SJSA1 (cell line): ENCODE measurements at places on chromosomes 5 and 9. TPM values are rescaled to one million over a fixed set of nuclear protein-coding genes. Genes with fewer than 3 reads are reported as not detected.

The IL5 gene
- not detected in 2 replicates for total RNA-seq

The SHISAL2B gene
- not detected in 2 replicates for total RNA-seq

The IFNA13 gene
- total RNA-seq, result not detected in 2 replicates

The PCDHGC3 gene
- 45.5 and 57.8 TPM in 2 replicates for total RNA-seq

GRCh38 chr9:116494815-116495634 lies 192.1 kb upstream of the TRIM32 start:
- H3K4me3 ChIP-seq, result no peak overlapping the region
- DNase-seq, result no peak
- no peaks in the 10 kb centered on the region for H3K27me3 ChIP-seq
- H3K36me3 ChIP-seq, result no peaks in the 10 kb centered on the region

GRCh38 chr9:37939575-37940095 lies 35.7 kb upstream of the SLC25A51 start:
- H3K27me3 ChIP-seq, result no peaks in the 10 kb centered on the region
- DNase-seq, result no peak
- H3K36me3 ChIP-seq, result peaks cover 37% of the 10 kb centered on the region

- H3K36me3 ChIP-seq, result no peaks in the 10 kb centered on the region
- no peaks in the 10 kb centered on the region for H3K27me3 ChIP-seq
- H3K4me1 ChIP-seq, result peaks cover 8% of the 10 kb centered on the region
- no peak overlapping the region for H3K4me3 ChIP-seq
- H3K27ac ChIP-seq, result no peak overlapping the region
Observed at GRCh38 chr9:129232839-129233591, 55.0 kb upstream of the IER5L start.

DNA sequence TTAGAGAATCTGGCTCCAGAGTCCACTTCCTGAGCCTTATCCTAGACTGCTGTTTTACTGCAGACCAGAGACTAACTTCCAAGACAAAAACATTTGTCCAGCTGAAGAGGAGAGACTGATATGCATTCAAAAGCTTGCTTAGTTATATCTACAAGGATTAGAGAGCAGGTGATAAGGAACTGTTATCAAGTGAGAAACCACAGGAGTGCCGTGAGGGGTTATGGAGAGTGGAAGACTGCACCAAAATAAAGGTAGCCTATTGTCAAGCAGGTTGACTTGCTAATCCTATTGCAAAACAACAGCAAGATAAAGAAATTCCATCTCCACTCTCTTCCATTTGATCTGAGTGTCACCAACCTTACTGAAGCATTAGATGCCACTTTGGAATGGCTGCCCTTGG lies 139.1 kb downstream of the SCAMP1 start:
- no peaks in the 10 kb centered on the region for H3K27me3 ChIP-seq
- H3K36me3 ChIP-seq, result no peaks in the 10 kb centered on the region

- no peaks in the 10 kb centered on the region for H3K4me1 ChIP-seq
- no peak overlapping the region for H3K27ac ChIP-seq
- no peak overlapping the region for H3K4me3 ChIP-seq
- no peaks in the 10 kb centered on the region for H3K36me3 ChIP-seq
Observed at GRCh38 chr5:8984386-8984785, 561.5 kb downstream of the SEMA5A start.

DNA sequence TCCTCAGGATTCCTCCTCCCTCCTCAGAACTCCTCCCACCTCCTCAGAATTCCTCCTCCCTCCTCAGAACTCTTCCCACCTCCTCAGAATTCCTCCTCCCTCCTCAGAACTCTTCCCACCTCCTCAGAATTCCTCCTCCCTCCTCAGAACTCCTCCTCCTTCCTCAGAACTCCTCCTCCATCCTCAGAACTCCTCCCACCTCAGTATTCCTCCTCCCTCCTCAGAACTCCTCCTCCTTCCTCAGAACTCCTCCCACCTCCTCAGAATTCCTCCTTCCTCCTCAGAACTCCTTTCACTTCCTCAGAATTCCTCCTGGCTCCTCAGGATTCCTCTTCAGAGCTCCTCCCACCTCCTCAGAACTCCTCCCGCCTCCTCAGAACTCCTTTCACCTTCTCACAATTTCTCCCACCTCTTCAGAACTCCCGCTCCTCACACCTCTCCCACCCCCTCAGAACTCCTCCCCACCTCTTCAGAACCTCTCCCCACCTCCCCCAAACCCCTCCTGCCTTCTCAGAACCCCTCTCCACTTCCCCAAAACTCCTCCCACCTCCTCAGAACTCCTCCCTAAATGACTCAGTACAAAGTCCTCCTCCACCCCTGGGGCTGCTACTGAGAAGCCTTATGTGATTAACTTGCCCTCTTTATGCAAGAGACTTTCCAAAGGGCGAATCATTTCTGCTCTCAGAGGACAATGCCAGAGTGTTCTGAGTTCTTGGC lies 23.2 kb downstream of the SLC46A2 start:
- peak; percentile 49 for DNase-seq
- H3K27ac ChIP-seq, result no peak overlapping the region
- no peaks in the 10 kb centered on the region for H3K36me3 ChIP-seq
- H3K4me3 ChIP-seq, result no peak overlapping the region

DNA sequence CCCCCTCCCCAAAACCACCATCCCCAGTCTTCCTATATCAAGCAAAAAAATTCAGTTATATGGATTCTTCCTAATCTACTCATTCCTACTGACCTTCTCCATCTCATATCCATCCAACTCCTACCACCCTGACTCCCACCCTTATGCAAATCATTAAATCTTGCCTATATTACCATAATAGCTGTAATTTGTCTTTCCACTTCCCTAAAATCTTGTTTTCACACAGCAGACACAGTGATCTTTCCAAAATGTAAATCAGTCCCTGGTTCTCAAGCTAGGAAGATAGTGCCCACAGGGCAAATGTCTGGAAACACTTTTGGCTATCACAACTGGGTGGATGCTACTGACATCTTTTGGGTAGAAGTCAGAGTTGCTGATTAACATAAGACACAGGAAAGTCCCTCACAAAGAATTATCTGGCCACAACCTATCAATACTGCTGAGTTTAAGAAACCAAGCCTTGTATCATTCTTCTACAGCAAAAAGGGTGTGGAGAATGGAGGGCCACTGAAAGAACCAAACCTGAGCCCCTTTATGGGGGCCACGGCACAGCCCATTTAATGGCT lies 1.4 kb downstream of the SRA1 start:
- H3K27me3 ChIP-seq, result no peaks in the 10 kb centered on the region
- H3K27ac ChIP-seq, result no peak overlapping the region
- peaks cover 63% of the 10 kb centered on the region for H3K36me3 ChIP-seq

DNA sequence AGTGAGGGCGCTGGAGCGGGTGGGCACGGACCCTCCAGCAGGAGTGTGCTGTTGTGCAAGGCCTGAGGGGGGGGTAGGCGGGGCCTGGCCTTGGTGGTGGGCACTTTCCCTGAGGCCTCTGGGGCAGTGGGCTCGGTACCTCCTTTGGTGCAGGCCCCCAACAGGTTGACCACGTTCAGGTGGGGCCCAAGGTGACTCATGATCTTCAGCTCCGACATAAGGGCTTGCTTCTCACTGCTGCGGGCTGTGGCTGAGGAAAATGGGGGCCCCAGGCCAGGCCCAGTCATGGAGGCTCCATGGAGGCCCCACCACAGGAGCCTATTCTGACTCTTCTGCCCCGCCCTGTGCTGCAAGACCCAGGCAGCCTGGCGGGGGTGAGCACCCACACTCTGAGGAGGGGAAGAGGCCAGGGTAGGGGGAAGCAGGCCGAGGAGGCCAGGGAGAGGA lies 31.5 kb downstream of the PDGFRB start:
- H3K27me3 ChIP-seq, result no peaks in the 10 kb centered on the region
- H3K36me3 ChIP-seq, result peaks cover 93% of the 10 kb centered on the region
- H3K27ac ChIP-seq, result no peak overlapping the region
- no peaks in the 10 kb centered on the region for H3K4me1 ChIP-seq
- H3K4me3 ChIP-seq, result no peak overlapping the region
- DNase-seq, result no peak

DNA sequence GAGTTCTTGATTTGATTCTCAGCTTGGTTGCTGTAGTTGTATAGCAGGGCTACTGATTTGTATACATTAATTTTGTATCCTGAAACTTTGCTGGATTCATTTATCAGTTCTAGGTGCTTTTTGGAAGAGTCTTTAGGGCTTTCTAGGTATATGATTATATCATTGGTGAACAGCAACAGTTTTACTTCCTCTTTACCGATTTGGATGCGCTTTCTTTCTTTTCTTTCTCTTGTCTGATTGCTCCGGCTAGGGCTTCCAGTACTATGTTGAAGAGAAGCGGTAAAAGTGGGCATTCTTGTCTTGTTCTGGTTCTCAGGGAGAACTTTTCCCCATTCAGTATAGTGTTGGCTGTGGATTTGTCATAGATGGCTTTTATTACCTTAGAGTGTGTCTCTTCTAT lies 158.9 kb downstream of the SAXO1 start:
- H3K4me1 ChIP-seq, result no peaks in the 10 kb centered on the region
- H3K27me3 ChIP-seq, result no peaks in the 10 kb centered on the region
- no peaks in the 10 kb centered on the region for H3K36me3 ChIP-seq
- H3K27ac ChIP-seq, result no peak overlapping the region

GRCh38 chr9:7333719-7334118 lies 465.9 kb downstream of the DMAC1 start:
- H3K4me1 ChIP-seq, result no peaks in the 10 kb centered on the region
- no peaks in the 10 kb centered on the region for H3K27me3 ChIP-seq
- no peak for DNase-seq
- H3K36me3 ChIP-seq, result no peaks in the 10 kb centered on the region
- no peak overlapping the region for H3K4me3 ChIP-seq
- H3K27ac ChIP-seq, result no peak overlapping the region

GRCh38 chr5:96905864-96906263 lies 29.6 kb downstream of the ERAP2 start:
- H3K4me3 ChIP-seq, result no peak overlapping the region
- no peak overlapping the region for H3K27ac ChIP-seq
- no peaks in the 10 kb centered on the region; the same call in 1 of the 2 replicates for H3K4me1 ChIP-seq
- no peak for DNase-seq

DNA sequence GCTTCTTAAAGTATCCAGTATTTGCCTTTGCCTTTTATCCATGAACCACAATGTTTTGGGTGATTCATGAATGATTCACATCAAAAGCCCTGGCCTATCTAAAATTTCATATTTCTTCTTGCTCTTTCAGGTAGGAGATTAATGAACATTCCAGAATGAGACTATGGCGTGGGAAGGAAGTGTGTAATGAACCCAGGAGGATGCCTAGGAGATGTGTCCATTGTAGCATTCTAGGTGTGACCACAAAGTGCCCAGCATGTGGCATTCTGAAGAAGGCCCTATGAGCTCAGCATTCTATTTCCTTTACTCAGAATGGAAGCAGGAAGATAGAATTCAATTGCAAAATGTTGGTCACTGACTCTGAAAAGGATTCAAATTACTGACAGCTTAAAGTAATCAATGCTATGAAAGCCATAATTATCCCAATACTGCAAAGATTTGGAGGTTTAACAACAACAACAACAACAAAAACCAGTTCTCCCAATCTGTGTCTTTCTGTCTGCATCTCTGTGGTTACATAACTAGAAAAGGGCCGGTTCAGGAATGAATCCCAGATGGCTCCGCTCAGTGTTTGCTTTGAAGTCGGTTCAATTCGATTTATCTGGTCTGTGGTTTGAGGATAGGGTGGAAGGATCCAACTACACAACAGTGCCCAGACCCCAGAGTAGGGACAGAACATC lies 126.7 kb downstream of the FOXD1 start:
- H3K27ac ChIP-seq, result peak overlapping the region; percentile 61
- peaks cover 12% of the 10 kb centered on the region for H3K4me1 ChIP-seq
- no peaks in the 10 kb centered on the region for H3K36me3 ChIP-seq
- no peak overlapping the region for H3K4me3 ChIP-seq
- peak; percentile 67 for DNase-seq

DNA sequence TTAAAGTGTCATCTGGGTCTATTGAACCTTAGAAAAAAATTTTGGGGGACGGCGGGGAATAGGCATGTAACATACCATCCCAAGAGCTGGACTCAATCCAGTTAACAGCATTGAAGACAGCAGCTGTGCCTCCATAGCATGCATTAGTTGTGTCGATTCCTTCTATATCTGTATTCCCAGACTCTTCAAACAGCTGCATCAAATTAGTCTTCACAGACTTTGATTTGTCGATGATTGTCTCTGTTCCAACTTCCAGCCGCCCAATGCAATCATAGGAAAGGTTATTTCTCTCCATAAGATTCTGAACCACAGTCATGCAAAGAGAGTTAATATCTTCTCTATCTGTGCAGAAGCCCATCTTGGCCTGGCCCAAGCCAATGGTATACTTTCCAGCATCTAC lies 14.8 kb downstream of the HMGCS1 start:
- no peaks in the 10 kb centered on the region for H3K27me3 ChIP-seq
- H3K27ac ChIP-seq, result no peak overlapping the region
- H3K4me3 ChIP-seq, result no peak overlapping the region
- no peaks in the 10 kb centered on the region for H3K4me1 ChIP-seq
- H3K36me3 ChIP-seq, result peaks cover 50% of the 10 kb centered on the region

DNA sequence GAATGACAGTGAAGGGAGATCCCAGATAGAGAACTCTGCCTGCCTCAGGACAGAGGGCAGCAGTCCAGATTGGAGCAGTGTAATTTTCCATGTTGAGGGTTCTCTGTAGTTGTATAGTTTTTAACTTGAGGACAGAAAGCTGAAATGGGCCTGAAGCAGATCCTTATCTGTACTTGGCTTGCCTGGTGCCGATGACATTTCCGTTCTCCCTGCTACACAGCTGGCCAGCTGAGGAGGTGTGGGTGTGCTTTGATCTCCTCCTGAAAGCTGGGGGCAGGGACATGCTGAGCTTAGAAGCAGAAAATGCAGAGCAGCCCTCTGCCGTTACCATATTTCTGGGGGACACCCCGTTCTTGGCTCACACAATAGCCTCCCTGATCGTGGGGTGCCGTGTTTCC lies 10.5 kb downstream of the GLRX start:
- peaks cover 31% of the 10 kb centered on the region for H3K36me3 ChIP-seq
- no peak overlapping the region for H3K27ac ChIP-seq
- DNase-seq, result no peak
- H3K4me1 ChIP-seq, result peaks cover 14% of the 10 kb centered on the region
- H3K27me3 ChIP-seq, result no peaks in the 10 kb centered on the region
- H3K4me3 ChIP-seq, result no peak overlapping the region

DNA sequence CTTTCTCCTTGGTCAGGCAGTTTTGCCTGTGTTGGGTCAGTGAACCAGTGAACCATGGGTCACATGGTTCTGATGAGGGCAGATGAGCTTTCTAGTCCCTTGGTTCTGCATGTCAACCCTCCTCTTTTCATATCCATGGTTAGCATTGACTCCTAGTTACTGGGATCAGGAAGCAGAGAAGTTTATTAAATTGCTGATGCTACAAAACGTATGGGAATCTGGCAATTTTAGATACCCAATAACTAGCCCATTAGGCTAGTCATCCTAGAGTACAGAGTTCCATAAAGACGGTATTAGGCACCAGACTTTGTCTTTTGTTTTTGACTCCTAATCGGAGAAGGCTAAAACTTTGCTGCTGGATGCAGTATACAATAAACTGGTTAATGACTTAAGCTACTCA lies 273.1 kb downstream of the ATPSCKMT start:
- H3K4me1 ChIP-seq, result no peaks in the 10 kb centered on the region; the same call in 1 of the 2 replicates
- H3K27me3 ChIP-seq, result no peaks in the 10 kb centered on the region
- no peaks in the 10 kb centered on the region for H3K36me3 ChIP-seq
